ENCODE measurements at places on chromosomes 5 and 9.
A peak's percentile ranks its signal among the peaks of the same experiment; 100 is the strongest.

GRCh38 chr9:116870566-116870965 is 183.5 kb downstream of the TRIM32 start:
- DNase-seq = peak; percentile 0

DNA sequence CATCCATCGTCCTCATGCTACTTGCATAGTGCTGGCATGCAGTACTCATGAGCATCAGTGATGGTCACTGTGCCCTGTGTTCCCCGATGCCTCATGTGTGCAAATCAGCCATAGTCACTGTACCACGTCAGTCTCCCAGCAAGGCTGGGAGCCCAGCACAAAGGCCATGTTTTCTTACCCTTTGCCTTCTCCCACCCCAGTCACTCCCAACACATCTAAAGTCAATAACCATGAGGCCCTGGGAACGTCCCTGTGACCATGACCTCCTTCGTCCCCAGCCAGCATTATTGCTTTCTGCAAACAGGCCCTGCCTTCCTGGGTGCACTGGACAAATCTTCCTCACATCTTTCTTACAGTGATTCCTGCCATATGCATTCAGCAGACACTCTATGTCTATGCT is 406.1 kb downstream of the ICE1 start:
- no peak for DNase-seq

GRCh38 chr5:112886975-112887374 is 25.9 kb downstream of the SRP19 start:
- no peak for DNase-seq

DNA sequence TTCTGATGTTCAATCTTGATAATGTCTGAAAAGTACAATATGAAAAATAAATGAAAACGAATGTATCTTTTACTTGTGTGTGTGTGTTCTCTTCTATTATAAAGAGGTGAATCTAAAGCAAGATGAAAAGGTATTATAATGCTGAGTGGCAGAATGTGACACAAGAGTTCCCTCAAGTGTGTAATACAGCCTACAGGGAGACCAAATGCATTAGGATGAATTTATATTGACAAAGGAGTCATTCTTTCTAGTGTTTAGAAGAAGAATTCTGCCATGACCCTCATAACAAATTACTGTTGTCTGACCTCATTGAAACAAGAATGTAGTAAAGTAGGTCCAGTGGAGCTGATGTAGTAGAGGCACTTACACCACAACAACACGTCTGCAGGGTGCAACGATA is 1119.0 kb upstream of the CDH10 start:
- no peak for DNase-seq

GRCh38 chr5:13552361-13552760 is 392.1 kb downstream of the DNAH5 start:
- no peak for DNase-seq

DNA sequence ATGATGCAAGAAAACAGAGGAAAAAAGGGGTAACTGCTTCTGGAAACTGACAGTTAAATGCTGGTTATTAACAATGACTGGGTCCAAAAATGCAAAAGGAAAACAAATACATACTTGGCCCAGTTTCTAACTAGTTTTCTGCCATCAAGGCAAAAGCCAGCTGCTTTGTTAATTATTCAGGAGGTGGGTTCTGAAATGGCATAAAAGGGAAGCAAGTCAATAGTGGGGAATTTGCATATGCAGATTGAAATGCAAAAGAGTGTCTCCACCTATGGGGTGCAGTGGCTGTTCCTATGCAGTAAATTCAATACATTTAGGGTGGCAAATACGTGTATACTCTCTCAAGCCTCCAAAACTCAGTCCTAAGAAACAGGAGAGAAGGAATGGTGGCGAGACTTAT is 33.4 kb downstream of the BARHL1 start:
- DNase-seq = no peak

DNA sequence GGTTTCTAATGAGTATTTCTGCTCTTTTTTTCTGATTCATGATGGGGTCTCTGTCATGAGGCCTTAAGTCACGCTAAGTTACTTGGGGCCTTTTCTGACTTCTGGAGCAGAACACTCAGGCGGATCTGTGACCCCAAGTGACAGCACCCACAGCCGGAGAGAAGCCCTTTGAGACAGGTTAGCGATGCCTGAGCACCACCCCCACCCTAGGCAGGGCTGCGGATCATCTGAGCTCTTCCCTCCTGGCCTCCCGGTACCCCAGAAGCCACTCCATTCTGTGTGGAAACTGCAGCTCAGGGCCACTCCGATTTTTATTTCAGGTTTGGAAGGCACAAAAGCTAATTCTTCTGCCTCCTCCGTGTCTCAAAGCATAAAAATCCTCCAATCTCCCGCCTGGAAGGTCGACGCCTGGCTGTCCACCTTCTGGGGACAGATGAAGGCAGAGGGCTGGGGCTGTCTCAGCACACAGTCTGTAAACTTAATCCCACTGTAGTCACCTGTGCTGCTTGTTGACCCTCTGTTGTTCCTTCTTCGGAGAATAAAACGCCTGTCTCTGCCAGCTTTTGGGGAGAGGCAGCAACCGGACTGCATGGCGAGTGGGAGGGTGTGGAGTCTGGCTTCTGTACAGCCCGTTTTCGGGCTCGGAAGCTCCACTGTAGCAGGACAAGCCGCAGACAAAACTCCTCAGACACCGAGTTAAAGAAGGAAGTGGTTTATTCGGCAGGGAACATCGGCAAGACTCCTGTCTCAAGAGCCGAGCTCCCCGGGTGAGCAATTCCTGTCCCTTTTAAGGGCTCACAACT is 88.8 kb downstream of the SPRY4 start:
- DNase-seq = no peak

DNA sequence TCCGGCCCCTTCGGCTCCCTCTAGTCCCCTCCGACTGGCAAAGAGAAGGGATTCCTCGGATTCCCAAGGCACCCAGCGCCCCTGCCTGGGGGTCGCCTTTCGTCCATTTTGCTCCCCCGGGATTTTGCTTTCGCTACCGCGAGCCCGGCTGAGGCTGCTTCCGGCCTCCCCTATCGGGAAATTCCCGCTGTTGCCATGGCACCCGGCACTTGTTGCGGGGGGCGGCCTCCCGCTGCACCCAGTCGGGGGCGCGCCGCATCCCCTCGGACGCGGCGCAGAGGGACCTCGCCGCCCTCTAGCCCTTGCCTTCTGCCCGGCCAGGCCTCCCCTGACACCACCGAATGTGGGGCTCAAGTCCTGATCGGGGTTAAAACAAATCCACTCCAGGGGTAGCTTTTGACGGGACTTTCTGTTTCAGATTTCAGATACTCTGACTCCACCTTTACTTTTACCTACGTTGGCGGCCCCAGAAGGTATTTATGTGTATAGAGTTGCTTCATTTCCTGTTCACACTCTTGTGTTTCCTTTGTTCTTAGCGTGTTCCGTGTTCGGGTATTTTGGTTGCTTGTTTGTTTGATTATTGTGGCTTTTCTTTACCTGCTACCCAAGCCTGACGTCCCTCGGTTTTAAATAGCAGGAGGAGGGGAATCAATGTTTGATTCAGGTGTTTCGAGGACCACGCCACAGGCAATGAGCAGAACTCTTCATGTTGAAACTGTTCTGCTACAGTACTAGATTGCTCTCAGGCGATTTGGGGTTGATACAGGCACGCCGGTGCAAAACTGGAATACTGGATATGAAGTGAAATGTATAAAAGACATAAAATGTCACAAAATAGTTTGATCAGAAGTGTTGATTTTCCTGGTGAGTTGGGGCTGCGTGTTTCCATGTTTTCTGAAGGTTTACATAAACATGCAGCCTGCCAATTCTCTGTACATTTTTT is 1.5 kb downstream of the PARP8 start:
- peak; percentile 58 for DNase-seq

GRCh38 chr5:34533582-34534522 is 122.3 kb upstream of the RAI14 start:
- DNase-seq = peak; percentile 92

- DNase-seq = no peak
Observed at GRCh38 chr5:99005506-99005905, 76.7 kb upstream of the CHD1 start.

DNA sequence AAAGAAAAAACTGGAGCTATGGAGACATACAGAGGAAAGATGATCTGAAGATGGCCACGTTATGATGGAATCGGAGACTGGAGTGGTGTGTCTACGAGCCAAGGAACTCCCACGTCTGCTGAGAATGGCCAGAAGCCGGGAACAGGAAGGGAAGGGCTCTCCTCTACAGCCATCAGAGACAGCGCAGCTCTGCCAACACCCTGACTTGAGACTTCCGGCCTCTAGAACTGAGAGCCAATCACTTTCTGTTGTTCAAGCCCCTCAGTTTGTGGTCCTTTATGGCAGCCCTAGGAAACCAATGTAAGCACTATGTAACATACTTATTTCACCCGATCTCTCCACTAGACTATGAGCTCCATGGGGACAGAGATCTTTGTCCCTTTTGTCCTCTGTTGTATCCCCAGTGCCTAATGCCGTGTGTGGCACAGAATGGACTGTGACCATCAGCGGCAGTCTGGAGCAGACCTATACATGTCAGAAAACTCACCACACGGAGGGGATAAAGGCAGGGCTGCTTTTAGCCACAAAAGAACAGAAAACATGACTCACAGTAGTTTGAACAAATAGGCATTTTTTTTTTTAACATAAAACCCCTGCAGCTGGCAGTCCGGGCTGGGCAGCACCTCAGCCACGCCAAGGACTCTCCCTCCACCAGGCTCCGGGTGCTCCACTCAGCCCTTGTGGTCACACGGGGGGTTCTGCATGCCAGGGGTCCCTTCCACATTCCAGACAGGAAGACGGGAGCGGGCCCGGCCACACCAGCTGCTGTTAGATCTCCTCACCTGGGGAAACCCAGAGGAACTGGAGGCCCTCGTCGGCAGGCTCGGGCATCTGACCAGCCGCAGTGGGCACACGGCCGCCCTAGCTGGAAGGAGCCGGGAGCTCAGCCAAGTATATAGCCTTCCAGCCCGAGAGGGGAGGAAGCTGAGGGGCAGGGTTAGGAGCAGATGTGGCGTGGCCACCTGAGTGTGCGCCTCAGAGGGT is 16.1 kb upstream of the MXD3 start:
- DNase-seq = no peak
